NCI-H1092 treated with DMSO at 0.1 percent for 48 hours (cell line): ENCODE measurements at places on chromosomes 12 and 14.
A peak's percentile ranks its signal among the peaks of the same experiment; 100 is the strongest.

- DNase-seq = no peak
Observed at GRCh38 chr14:61701946-61702345, 6.6 kb downstream of the HIF1A start.

- DNase-seq = peak; percentile 43
Observed at GRCh38 chr12:108568338-108569154, 6.2 kb downstream of the ISCU start.

GRCh38 chr12:74317078-74317601 is 220.5 kb upstream of the ATXN7L3B start:
- peak; percentile 4 for DNase-seq

DNA sequence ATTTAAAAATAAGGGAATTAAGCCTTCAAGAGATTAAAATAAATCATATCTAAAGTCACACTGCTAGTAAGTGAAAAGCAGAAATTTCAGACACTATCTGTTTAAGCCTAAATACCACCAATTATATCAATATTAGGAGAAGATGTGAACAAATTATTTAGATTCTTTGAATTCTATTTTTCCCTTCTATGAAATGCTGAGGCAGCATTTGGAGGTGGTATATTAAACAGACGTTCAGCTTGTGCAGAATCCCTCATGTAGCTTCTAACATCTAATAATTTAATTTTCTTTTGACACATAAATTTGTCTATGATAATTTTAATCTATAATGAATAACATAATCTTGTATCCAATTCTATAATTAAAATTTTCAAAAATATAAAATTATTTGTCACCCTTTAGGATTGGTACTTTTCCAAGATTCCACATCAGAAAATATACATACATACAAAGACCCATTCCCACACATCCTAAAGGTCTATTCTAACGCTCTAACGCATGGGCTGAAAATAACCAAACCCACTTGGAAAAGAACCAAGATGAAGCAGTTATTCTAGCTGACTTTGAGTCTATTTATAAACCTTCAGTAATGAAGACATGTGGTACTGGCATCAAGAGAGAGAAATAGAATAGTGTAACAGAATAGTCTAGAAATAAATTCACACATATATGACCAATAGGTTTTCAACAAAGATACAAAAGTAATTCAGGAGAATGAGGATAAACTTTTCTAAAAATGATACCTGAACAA is 751.8 kb downstream of the GALC start:
- no peak for DNase-seq

GRCh38 chr14:24965934-24966578 is 83.9 kb downstream of the STXBP6 start:
- DNase-seq = no peak

DNA sequence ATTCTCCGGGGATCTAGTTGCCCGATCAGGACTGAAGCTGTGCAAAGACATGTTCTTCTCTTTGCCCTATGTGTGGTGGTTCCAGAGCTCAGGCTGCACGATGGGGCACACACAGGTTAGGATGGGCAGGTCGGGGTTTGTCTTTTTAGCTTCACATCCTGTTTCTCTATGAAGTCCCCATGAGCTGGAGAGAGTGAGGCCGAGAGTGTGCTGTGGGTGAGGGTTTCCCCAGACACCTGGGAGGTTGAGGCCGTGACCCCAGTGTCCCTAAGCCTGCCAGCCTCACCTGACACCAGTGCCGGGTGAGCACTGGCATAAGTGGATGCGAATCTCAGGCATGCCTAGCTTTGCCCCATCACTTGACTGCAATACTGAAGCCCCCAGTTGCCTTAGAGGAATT is 32.9 kb upstream of the IGF1 start:
- no peak for DNase-seq

GRCh38 chr12:48770756-48771155 is 18.1 kb downstream of the ADCY6 start:
- DNase-seq = no peak

DNA sequence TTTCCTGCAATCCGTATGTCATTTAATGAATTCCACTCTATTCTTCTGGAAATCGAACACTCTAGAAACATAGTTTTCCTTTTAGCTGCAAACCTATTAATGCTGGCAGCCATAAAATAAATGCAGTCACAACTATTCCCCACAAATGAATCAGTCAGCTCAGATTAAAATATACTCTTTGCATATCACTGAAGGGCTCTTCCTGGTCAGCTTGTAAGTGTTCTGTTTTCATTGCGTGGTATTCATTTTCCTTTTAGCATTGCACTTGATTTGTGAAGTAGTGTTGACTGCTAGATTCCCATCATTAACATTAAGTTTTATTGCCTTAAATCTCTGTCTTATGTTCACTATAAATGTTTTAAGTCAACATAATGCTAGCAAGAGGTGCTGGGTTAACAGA is 685.9 kb downstream of the DIO2 start:
- no peak for DNase-seq

DNA sequence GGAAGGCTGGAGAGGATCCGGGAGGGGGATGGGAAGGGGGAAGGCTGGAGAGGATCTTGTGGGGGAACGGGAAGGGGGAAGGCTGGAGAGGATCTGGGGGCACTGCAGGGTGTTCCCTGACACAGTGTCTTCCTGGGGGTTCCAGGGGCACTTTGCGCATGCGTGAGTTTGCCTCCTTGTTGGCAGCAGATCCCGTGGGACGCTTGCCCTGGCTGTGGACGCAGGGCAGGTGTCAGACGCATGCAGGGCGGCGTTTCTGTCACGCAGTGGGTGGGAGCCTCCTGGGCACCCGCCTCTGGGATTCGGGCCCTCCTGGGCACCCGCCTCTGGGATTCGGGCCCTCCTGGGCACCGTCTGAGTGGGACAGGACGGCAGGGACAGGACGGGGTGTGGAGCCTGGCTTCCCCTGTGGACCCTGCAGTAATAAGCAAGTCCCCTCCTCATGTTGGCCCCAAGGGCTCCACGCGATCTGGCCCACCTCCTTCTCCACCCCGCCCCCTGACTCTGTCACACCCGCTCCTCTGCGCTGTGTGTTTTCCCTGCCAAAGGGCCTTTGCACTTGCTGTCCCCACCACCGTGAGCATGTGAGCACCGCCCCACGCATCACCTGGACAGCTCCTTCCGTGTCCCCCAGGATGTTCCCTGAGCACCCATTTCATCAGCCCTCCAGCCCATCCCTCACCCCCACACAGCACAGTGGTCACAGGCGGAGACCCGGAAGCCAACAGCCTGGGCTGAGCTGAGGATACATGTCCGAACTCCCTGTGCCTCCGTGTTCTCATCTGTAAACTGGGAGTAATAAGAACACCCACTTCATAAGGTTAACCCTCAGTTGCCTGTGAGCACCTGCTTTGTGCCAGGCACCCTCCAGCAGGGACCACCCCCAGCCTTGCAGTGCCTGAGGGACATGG is 4.4 kb downstream of the MMP17 start:
- DNase-seq = peak; percentile 54
